Caudate nucleus (tissue), 63 donors: ENCODE measurements at places on chromosomes 7 and 10.

GRCh38 chr7:137961200-137962177 is 40.4 kb downstream of the CREB3L2 start:
- no peak for DNase-seq

DNA sequence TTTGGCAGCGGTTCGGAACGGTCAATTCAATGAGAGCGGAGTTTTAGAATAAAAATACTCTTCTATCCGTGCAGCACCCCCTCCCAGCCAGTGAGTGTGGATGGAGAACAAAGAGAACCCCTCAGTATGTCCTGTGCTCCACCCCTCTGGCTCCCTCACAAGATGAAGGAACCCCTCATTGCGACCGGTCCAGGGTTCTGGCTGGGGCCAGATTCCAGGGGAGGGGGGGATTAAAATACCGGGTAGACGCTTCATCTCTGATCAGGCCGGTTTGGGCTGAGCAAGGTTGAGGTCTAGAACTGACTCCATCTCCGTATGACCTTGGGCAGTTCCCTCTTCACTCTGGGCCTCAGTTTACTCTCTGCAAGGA is 5.9 kb downstream of the CYP26C1 start:
- no peak for DNase-seq

DNA sequence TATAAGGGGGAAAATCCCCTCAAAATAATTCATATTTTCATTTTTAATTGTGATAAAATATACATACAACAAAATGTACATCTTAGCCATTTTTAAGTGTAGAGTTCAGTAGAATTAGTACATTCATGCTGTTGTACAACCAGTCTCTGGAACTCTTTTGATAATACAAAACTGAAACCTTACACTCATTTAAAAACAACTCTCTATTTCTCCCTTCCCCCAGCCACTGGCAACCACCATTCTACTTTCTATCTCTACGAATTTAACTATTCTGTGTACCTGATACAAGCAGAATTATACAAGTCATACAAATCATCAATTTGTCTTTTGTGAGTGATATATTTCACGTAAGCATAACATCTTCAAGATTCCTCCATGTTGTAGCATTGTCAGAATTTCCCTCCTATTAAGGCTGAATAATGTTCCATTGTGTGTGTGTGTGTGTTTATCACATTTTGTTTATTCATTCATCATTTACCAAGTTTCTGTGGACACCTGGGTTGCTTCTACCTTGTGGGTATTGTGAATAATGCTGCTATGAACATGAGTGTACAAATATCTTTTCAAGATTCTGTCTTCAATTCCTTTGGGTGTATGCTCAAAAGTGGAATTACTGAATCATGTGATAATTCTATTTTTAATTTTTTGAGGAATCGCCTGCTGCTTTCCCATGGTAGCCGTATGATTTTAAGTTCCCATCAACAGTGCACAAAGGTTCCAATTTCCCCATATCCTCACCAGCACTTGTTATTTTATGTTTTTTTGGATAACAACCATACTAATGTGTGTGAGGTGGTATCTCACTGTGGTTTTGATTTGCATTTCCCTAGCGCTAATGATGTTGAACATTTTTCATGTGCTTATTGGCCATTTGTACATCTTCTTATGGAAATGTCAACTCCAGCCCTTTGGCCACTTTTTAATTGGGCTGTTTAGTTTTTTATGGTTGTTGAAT is 4.7 kb upstream of the EBLN1 start:
- no peak for DNase-seq

GRCh38 chr7:121107923-121108498 is 119.5 kb downstream of the CPED1 start:
- DNase-seq = no peak

- peak; percentile 64 for DNase-seq
These were observed 1.2 kb upstream of the ATP6V0E2 start for GRCh38 chr7:149872419-149873073.

DNA sequence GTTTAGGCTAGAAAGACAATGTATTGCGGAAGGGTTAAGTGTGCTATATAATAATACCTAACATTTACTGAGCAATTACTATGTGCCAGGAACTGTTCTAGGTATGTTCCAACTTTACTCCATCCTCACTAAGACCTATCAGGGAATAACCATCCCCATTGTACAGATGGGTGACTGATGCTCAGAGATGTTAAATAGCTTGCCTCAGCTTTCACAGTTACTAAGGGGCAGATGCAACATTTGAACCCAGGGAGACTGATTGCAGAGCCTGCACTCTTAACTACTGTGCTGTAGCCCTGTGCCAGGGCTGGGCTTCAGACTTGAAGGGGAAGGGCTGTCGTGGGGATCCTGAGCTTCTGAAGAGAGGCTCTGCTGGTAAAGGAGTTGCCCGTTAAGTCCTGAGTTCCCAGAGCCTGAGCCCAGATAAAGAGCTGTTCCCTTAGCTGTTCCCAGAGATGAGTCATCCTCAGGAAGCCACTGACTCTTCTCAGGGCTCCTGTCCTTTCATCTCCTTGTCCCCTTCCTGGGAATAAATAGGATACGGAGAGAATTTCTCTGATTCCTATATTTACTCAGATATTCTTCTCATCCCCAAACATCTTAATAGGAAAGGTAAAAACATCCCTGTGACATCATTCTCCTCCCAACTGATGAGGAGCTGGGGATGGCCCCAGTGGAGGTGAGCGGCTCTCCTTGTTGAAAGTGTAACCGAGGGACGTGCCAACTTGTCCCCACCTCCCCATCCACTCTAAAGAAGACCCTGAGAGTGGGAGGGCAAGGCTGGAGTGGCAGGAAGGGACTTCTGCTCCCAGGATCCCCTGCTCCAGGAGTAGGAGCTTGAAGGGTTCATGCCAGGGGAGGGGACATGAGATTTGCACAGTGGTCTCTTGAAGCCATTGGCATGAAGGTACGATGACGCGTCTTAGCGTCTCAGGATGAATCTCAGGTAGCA is 28.0 kb upstream of the HABP2 start:
- DNase-seq = no peak

DNA sequence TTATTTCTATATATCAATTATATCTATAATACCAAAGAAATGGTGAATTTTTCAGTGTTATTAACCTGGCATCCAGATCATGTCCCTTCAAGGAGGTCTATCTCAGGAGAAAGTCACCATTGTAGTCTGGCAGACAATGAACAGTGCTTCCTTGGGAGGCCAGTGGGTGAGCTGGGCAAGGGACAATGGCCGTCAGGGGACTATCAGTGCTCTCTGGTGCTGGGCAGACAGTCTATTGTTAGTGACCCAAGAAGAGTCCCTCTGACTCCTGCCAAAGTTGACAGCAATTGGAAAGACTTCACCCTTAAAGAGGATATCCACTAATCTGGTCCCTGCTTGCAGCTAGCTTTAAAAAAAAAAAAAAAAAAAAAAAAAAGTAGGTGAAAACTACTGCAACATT is 7.1 kb downstream of the JAZF1 start:
- no peak for DNase-seq

DNA sequence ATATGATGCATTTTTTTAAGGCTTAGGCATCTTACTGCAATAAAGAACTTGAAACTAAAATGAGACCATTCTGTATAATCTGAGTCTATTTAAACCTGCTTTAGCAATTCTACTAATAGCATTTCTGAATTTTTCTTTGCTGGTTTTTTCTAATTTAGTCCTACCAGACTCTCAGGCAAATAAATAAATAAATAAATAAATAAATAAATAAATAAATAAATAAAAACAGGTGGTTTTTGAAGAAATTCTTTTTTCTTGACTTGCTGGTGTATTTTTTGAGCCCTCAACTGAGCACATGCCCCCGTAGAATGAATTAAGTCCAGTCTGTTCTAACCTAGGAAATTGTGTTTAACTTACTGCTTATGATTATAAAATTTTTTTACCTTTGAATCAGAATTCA is 134.7 kb upstream of the FOXP2 start:
- no peak for DNase-seq

GRCh38 chr10:105797234-105797890 is 1156.3 kb downstream of the SORCS3 start:
- no peak for DNase-seq

DNA sequence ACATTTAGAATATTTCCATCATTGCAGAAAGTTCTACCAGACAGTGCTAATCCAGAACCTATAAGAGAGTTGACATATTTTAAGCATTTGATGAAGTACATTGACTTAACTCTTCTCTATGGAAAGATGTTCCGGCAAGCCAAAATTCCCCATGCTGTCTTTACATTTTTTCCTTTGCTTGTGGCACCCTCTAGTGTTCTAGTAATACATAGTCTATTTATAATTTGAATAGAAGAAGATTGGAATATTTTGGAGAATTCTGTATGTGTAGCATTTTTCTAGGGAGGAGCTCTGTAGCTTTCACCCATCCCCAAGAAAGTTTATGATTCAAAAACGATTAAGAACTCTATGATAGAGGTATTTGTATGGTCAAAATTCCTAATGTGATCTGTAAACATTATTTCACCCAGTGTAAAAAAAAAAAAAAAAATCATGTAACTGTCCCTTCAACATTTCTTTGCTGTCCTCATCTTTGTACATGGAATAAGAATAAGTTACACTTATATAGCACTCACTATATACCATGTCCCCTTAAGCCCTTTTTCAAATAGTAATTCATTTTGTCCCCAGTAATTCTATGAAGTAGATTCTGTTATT is 33.2 kb downstream of the NRF1 start:
- DNase-seq = peak; percentile 51

GRCh38 chr10:34567659-34568253 is 247.3 kb downstream of the PARD3 start:
- DNase-seq = no peak

DNA sequence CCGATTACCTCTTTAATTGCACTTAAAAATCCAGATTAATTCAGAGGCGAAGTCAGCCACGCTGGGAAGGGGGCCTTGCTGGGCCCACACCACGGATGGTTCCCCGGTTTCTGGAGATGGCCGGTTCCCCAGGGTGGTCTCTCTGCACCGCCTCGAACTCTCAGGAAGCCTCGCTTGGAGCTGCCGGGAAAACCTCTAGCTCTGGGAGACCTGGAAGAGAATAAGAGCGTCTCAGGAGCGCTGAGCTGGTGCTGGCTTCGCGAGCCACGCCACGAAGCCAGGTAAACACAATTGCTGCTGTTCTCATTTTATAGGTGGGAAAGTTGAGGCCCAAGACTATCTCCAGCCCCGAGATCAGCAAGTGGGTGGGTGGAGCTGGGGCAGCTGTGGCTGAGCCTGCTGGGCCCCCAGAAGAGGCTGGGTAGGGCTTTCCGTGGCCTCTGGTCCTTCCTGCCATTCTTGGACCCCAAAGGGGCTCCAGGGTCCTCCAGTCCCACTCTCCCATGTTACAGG is 110.4 kb downstream of the MICALL2 start:
- DNase-seq = no peak

- no peak for DNase-seq
These were observed 184.7 kb upstream of the PFKP start for GRCh38 chr10:2882628-2883027.

GRCh38 chr7:147711447-147711846 is 879.1 kb upstream of the C7orf33 start:
- DNase-seq = no peak

- DNase-seq = no peak
These were observed 39.6 kb upstream of the ZNF680 start for GRCh38 chr7:64602518-64602917.

- DNase-seq = no peak
These were observed 122.7 kb upstream of the PDSS1 start for GRCh38 chr10:26574783-26575182.

- DNase-seq = no peak
These were observed 109.1 kb upstream of the SAMD8 start for GRCh38 chr10:75002351-75002725.

GRCh38 chr7:111076205-111076604 is 14.7 kb upstream of the LRRN3 start:
- no peak for DNase-seq

GRCh38 chr10:56370217-56371113 is 9.4 kb upstream of the ZWINT start:
- DNase-seq = no peak

DNA sequence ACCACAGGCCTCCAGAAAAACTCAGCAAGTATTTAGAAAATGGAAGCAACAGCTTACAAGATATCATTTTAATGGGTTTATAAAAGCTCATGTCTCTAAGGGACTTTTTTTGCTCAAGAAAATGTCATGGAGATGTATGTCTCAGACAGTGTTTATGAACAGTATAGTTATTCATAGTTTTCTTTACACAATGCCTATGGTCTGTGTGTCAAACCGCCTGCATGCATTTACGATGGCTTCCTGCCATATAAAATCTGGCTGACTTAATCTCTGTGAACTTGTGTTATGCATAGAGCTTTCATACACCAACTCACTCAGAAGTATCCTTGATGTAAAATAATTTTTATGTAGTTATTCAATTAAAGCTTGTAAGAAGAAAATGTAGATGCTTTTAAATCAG is 1314.2 kb upstream of the LRRTM3 start:
- DNase-seq = no peak

DNA sequence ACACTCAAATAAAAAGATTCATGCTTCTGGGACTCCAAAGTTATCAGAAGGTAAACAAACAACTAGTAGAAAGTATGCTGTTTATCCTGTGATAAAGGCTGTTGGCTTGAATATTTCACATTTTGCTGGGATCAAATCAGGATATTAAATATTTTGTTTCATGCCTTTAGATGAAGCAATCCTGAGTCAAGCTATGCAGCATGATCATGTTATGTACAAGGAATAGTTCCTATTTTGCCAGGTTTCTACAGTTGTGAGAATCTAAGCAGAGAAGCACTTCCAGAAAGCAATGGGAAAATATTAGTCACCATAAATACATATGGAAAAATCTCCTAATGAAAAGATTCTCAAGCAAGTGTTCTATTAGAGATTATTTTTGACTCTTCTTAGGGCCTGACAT is 262.8 kb upstream of the PCDH15 start:
- DNase-seq = no peak

GRCh38 chr10:101775273-101776160 is at the start of gene FGF8:
TSS of gene FGF8 (minus strand) at chr10:101776114. CDS start at chr10:101775900, 214 bp downstream.
- DNase-seq = no peak

- no peak for DNase-seq
These were observed 1.4 kb downstream of the ERLIN1 start for GRCh38 chr10:100184426-100184825.

DNA sequence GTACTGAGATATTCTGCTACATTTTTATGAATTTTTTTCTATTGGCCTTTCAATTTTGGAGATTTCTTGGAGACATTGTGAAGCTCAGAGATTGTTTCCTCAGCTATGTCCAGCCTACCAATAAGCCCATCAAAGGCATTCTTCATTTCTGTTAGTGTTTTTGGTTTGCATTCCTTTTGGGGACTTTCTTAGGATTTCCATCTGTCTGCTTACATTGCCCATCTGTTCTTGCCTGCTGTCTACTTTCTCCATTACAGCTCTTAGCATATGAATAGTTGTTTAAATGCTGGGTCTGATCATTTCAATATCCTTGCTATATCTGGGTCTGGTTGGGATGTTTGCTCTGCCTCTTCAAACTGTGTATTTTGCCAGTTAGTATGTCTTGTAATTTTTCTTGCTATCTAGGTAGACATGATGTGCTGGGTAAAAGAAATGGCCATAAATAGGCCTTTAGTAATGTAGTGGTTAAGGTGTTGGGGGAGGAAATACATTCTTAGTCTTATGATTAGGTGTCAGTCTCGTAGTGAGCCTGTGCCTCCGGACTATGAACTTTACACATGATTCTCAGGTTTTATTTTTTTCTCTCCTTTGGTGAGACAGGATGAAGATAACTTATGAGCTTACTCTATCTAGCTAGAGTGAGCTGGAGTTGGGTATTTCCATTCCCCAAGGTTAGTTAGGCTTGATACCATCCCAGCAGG is 32.6 kb upstream of the NME8 start:
- DNase-seq = no peak
